ENCODE measurements at places on chromosomes 12 and 14. TPM values are rescaled to one million over a fixed set of nuclear protein-coding genes. Genes with fewer than 3 reads are reported as not detected.

SLC25A47 gene
- not detected for total RNA-seq

USP5 gene
- 96.4 TPM for total RNA-seq

CDK2 gene
- total RNA-seq: 45.5 TPM

KRT73 gene
- not detected for total RNA-seq

GNG2 gene
- 25.0 TPM for total RNA-seq

ERBB3 gene
- total RNA-seq: under 0.01 TPM

KIF5A gene
- total RNA-seq: 0.20 TPM

RASSF9 gene
- total RNA-seq: 0.20 TPM

GARIN6 gene
- total RNA-seq: not detected

ACIN1 gene
- total RNA-seq: 100 TPM

DENND5B gene
- 8.8 TPM for total RNA-seq

SPIC gene
- total RNA-seq: not detected

ASPG gene
- not detected for total RNA-seq

RITA1 gene
- total RNA-seq: 18.0 TPM

KRT6C gene
- total RNA-seq: not detected

DEGS2 gene
- total RNA-seq: not detected

ABCD2 gene
- total RNA-seq: under 0.01 TPM

HCAR3 gene
- total RNA-seq: not detected

DHRS2 gene
- total RNA-seq: 0.37 TPM

XPOT gene
- 80.8 TPM for total RNA-seq

FAM90A1 gene
- 0.20 TPM for total RNA-seq

PZP gene
- not detected for total RNA-seq

SLC5A8 gene
- not detected for total RNA-seq

CLEC1B gene
- not detected for total RNA-seq

CD69 gene
- total RNA-seq: not detected

FBLN5 gene
- 34.2 TPM for total RNA-seq

MAP3K9 gene
- under 0.01 TPM for total RNA-seq

CCDC85C gene
- total RNA-seq: 0.37 TPM

HIGD1C gene
- total RNA-seq: not detected

AICDA gene
- not detected for total RNA-seq

EML1 gene
- 23.5 TPM for total RNA-seq

PTGER2 gene
- 23.5 TPM for total RNA-seq

SERPINA10 gene
- not detected for total RNA-seq

OR6C2 gene
- total RNA-seq: not detected

LPAR5 gene
- not detected for total RNA-seq

KRT78 gene
- total RNA-seq: not detected

STYK1 gene
- 0.59 TPM for total RNA-seq

NXPH4 gene
- 0.73 TPM for total RNA-seq

SYNDIG1L gene
- not detected for total RNA-seq

PPM1H gene
- total RNA-seq: under 0.01 TPM

DBX2 gene
- total RNA-seq: under 0.01 TPM

LAG3 gene
- total RNA-seq: not detected

TUNAR gene
- not detected for total RNA-seq

ENDOU gene
- 0.37 TPM for total RNA-seq

FICD gene
- total RNA-seq: 2.9 TPM

CCDC197 gene
- not detected for total RNA-seq

ESRRB gene
- not detected for total RNA-seq
